Fibroblast of lung (primary cell): ENCODE measurements at places on chromosomes 7 and 10. TPM values are rescaled to one million over a fixed set of nuclear protein-coding genes. Genes with fewer than 3 reads are reported as not detected.

DNA sequence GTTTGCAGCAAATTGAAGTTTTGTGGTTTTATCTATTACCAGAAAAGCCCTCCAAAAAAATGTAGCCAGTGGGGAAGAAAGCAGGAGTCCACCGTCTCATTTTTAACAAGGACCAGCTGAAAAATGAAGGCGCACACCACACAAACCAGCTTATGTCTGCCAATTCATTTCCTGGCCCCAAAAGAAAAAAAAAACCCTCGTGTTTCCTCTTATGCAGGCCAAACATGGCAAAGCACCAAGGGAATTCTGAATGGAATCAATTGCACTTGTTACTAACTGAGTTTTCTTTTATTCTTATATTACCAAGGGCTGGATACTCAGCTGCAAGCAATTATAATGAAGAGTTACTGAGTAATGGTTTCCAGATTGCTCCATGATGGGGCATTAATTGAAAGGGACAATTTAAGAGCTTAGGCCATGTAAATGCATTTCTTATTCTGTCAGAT is 428.3 kb upstream of the NPVF start:
- no peaks in the 10 kb centered on the region for H3K27me3 ChIP-seq
- no peak overlapping the region for H3K27ac ChIP-seq

DNA sequence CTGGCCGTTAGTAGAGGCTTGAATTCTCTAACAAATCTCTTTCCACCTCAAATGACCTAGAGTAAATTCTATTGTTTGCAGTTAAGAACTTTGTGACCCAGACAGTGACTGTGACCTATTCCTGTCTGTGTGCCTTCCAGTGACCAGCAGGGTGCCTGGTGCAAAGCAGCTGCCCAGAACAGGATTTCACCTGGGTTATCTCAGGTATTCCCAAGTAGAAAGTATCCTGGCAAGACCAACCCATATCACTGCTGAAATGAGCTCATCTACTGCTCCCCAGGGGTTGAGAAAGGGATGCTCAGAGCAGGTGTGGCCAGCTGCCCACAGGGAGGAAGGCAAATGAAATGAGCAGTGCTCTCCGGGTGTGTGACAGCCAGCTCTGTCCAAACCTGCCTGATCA is 2.1 kb upstream of the MSMB start:
- no peaks in the 10 kb centered on the region for H3K4me1 ChIP-seq
- no peak overlapping the region for H3K4me3 ChIP-seq
- H3K27me3 ChIP-seq: peaks cover 5% of the 10 kb centered on the region
- H3K27ac ChIP-seq: no peak overlapping the region

DNA sequence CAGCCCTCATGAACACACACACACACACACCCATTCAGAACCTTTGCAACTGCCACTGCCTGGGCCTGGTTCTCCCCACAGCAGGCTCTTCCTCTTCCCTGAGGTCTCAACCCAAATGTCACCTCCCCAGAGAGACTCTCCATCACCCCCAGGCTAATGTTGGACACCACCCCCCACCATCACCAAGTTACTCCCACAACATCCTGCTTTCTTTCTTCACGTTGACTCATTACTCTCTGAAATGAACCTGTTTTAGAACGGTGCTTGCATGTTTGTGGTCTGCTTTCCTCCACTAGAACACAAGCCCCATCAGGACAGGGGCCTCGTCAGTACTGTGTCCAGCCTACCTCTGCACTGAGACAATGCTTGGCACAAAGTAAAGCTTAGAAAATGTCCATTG is 16.0 kb downstream of the AFAP1L2 start:
- H3K4me1 ChIP-seq: peaks cover 3% of the 10 kb centered on the region
- H3K27ac ChIP-seq: no peak overlapping the region
- no peak overlapping the region for H3K4me3 ChIP-seq
- H3K27me3 ChIP-seq: peaks cover 5% of the 10 kb centered on the region
- DNase-seq: no peak

Gene EPHB4
- 75.8 and 98.8 TPM in 2 replicates for total RNA-seq

GRCh38 chr10:95217476-95217875 is 23.4 kb downstream of the ACSM6 start:
- H3K27me3 ChIP-seq: no peaks in the 10 kb centered on the region
- H3K27ac ChIP-seq: no peak overlapping the region
- no peak overlapping the region for H3K4me3 ChIP-seq
- DNase-seq: no peak
- H3K4me1 ChIP-seq: peaks cover 3% of the 10 kb centered on the region
- H3K36me3 ChIP-seq: no peaks in the 10 kb centered on the region

Gene CCDC136
- total RNA-seq: 4.9 and 12.1 TPM in 2 replicates

- peaks cover 4% of the 10 kb centered on the region for H3K4me1 ChIP-seq
- no peak for DNase-seq
- no peak overlapping the region for H3K4me3 ChIP-seq
Observed at GRCh38 chr10:78937800-78938694, 130.7 kb upstream of the ZMIZ1 start.

- DNase-seq: no peak
- H3K36me3 ChIP-seq: no peaks in the 10 kb centered on the region
- H3K4me3 ChIP-seq: no peak overlapping the region
- no peaks in the 10 kb centered on the region for H3K4me1 ChIP-seq
- no peaks in the 10 kb centered on the region for H3K27me3 ChIP-seq
Observed at GRCh38 chr10:117896517-117896916, 150.2 kb downstream of the RAB11FIP2 start.

GRCh38 chr7:100372256-100372655 is 1.0 kb upstream of the PILRA start:
- no peaks in the 10 kb centered on the region for H3K27me3 ChIP-seq
- H3K4me1 ChIP-seq: no peaks in the 10 kb centered on the region
- DNase-seq: peak; percentile 36
- no peak overlapping the region for H3K27ac ChIP-seq
- H3K4me3 ChIP-seq: no peak overlapping the region
